CD4-positive, alpha-beta T cell treated with Interferon gamma for 1 hour (primary cell): ENCODE measurements at places on chromosomes 6 and 20.

GRCh38 chr20:16475225-16475624 is 98.0 kb downstream of the KIF16B start:
- no peak for DNase-seq

- DNase-seq: no peak
Measured at GRCh38 chr20:58871533-58872102, 19.1 kb downstream of the GNAS start.

DNA sequence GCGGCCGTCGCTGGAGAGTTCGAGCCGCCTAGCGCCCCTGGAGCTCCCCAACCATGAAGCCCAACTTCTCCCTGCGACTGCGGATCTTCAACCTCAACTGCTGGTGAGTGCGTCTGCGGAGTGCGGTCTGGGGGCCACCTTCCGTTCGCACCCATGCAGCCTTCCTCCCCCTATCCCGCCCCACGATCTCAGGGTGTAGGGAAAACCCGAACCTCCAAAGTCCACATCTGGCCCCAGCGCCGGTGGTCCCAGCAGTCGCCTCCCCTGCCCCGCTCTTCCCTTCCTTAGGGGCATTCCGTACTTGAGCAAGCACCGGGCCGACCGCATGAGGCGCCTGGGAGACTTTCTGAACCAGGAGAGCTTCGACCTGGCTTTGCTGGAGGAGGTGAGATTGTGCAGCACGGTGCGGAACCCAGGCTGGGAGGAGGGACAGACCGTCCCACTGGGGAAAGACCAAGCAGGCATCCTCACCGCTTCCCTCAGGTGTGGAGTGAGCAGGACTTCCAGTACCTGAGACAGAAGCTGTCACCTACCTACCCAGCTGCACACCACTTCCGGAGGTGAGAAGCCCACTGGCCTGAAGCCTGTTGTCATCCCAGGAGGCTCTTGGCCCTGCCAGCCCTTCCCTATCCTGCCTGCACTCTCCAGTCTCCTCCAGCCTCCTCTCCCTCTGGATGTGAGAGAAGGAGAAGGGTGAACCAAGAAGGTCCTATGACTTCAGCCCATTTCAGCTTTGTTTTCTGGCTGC is 719 bp downstream of the SMPD2 start:
- peak; percentile 52 for DNase-seq

DNA sequence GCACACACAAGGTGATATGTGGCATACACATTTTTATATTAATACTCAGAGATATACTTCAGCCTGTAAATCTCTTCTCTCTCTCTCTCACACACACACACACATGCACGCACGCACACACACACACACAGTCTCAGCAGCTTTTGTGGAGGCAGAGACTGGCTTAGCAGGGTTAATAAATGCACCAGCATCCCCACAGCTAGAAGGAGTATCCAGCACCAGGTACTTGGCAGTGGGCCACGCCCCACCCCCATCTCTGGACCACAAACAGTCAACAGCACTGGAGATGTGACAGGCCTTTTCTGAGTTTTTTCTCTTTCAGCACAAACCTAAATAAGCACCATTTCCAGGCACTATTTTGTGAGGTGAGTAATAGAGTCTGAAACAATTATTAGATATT is 47.3 kb upstream of the LRFN2 start:
- no peak for DNase-seq

- no peak for DNase-seq
Measured at GRCh38 chr6:95545226-95545625, 32.1 kb upstream of the MANEA start.

DNA sequence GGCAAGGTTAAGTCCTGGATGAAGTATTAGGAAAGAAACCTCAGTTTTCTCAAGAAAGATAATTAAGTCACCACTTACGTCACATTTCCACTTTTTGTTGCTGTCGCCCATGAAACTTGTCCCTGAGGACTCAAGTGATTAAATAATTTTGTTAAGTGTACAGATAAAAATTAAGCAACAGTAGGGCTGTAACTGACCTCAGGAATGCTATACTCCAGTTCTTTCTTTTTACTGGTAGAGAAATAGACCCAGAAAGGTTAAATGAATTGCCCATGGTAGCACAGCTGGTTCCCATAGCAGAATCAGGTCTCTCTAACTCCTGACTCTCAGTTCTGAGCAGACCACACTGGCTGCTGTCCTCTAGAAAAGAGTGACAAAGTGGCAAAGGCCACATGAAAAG is 54.5 kb downstream of the CLIC5 start:
- DNase-seq: no peak

- no peak for DNase-seq
Measured at GRCh38 chr6:112018619-112019416, 35.1 kb upstream of the CCN6 start.

- DNase-seq: no peak
Measured at GRCh38 chr6:128439627-128440026, 80.8 kb downstream of the PTPRK start.

GRCh38 chr20:57250607-57251343 is 15.7 kb downstream of the BMP7 start:
- DNase-seq: no peak

- no peak for DNase-seq
Measured at GRCh38 chr20:14896569-14896968, 559.2 kb upstream of the FLRT3 start.

GRCh38 chr6:106974336-106974998 is at the start of gene CD24:
Gene CD24, minus strand, starts transcription at chr6:106974729. Its CDS starts 83 bp downstream, at chr6:106974646.
- peak; percentile 64 for DNase-seq

DNA sequence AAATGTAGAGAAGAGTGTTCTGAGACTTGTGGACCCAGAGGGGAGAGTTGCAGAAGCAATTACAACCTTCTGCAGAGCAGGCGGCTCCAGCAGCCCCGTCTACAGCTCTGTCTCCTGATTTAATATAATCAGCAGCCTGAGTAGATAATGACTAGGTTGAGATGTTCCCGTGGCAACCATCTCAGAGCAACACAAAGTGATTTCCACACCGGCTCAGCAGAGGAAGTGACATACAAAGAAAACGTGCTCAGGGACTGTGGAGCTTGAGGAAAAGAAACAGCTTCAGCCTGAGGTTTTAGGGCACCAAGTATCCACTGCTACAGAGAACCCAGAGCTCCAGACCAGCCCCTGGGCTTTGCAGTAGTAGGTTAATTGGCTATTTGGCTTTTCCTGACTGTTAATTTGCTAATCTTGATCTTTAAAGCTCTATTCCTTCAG is 136.4 kb downstream of the MTFR2 start:
- peak; percentile 37 for DNase-seq

DNA sequence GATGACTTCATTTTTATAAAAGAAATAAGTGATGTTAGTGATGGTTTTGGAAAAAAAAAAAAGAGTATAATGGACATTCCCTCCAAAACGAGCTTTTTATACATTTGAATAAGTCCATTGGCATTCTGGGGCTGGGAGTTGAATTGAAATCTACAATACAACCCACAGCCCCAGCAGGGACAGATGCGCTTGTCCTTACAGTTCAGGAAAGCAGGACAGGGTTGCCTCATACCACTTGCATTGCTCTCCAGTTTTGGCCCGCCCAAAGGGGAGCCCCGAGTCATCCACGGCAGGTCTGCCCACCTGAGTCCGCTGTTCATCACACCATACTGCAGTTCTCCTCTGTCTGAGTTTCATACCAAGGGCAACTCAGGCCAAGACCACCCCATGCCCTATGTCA is 46.2 kb downstream of the VAPB start:
- DNase-seq: no peak

- DNase-seq: no peak
Measured at GRCh38 chr6:150075034-150075421, 6.1 kb upstream of the ULBP3 start.

GRCh38 chr6:39054577-39055142 is 6.1 kb downstream of the GLP1R start:
- no peak for DNase-seq

DNA sequence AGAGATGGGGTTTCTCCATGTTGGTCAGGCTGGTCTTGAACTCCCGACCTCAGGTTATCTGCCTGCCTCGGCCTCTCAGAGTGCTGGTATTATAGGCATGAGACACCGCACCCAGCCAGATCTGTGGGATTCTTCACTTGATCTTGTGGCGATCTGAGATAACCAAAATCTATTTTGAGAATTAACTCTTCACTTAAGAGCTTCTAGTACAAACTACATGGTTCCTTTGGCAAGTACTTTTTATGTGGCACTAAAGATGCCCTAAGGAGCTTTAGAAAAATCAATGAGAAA is 37.8 kb upstream of the TFB1M start:
- DNase-seq: no peak

- no peak for DNase-seq
Measured at GRCh38 chr20:51586005-51586440, 43.5 kb upstream of the NFATC2 start.

DNA sequence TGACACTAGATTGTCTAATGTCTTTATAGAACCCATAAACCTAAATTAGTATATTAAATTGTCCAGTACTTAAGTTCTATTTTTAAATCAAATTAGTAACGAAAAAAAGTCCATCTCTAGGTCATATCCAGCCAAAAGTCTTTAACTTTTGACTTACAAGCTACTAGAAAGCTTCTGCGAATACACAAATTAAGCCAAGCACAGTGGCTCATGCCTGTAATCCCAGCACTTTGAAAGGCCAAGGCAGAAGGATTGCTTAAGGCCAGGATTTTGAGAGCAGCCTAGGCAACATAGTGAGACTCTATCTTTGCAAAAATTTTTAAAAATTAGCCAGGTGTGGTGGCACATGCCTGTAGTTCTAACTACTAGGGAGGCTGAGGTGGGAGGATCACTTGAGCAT is 420.4 kb upstream of the PLCB4 start:
- DNase-seq: no peak

DNA sequence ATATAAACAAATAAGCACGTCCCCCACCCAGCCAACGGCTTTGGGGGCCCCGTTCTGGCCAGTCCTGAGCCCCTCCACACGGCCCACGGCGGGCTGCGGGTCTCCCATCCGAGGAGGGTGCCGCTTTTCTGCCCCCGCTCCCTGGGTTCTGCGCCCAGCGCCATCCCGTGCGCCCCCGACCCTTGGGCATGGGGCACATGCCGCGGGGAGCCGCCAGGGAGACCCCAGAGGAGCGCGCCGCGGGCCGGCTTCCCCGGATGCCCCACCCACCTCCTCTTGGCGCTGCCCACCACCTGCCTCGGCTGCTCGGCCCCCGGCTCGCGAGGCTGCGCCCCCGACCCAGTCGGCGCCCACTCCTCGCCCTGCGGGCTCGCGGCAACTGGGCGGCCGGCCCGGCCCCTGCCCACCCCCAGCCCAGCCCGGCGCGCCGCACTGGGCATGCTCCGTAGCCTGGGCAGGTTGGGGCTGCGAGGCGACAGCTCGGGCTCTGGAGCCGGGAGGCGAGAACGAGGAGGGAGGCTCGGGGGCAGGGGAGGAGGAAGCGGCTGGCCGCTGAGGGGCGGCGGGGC is 570 bp upstream of the PLCB4 start:
- DNase-seq: no peak

DNA sequence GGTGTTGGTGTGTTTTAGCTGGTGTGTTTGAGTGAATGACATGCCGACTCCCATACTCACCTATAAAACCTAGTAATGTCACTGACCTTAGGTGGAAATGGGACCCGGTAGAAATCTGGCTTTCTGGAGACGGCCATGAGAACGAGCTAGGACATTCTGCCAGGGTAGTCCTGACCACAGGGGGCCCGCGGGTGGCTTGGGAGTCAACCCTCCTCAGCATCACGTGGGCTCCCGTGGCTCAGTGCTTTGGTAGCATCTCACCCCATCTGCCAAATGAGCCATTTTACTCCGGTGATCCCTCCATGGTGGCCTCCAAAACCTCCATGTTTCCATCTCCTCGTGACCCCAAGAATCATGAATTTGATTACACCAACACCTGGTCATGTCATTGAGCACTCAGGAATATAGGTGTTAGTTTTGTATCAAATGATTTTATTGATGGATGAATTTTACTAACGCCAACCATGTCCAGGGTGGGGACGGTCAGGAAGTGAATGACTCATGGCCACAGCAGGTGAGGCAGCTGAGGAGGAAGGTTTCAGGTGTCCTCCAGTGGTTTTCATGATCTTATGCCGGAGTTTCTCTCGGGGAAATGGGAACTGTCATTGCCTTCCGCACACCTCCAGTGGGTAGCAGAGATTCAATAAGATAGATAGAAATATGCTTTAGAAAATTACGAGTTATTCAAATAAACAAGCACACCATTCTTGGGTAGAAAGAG is 195.0 kb downstream of the SYNDIG1 start:
- no peak for DNase-seq

- no peak for DNase-seq
Measured at GRCh38 chr6:128657181-128657580, 136.8 kb upstream of the PTPRK start.

GRCh38 chr20:36303020-36303595 is 3.0 kb upstream of the DLGAP4 start:
- no peak for DNase-seq

GRCh38 chr6:30151580-30151979 is 9.4 kb downstream of the TRIM10 start:
- no peak for DNase-seq

- no peak for DNase-seq
Measured at GRCh38 chr20:48604426-48604825, 223.4 kb downstream of the PREX1 start.

GRCh38 chr20:32761831-32762753 is at the start of gene DNMT3B:
Gene DNMT3B, plus strand, starts transcription at chr20:32762385. Its CDS starts 17,939 bp downstream, at chr20:32780324.
- peak; percentile 68 for DNase-seq

- DNase-seq: no peak
Measured at GRCh38 chr20:58417438-58417837, 28.4 kb downstream of the VAPB start.

DNA sequence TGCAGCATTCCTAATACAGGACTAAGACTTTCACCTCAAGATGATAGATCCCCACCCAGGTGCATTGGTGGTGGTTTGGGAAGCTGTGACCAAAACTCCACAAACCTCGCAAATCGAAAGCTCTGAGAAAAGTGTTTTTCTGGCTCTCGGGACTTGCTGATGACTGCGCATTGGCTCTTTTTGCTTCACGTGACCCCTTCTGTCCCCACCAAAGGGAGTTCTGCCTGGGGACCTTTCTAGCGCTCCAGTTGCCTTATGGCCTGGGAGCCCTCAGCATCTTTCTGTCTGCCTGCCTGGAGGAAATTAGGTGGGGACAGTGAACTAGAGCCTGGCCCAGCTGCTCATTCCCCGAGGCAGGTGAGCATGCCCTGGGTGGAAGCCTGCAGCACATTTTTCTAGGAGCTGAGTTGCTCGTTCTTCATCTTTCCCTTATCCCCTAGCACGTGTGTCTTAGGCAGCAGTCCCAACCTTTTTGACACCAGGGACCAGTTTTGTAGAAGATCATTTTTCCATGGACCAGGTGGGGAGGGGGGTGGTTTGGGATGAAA is 90.2 kb downstream of the TXNDC5 start:
- no peak for DNase-seq

DNA sequence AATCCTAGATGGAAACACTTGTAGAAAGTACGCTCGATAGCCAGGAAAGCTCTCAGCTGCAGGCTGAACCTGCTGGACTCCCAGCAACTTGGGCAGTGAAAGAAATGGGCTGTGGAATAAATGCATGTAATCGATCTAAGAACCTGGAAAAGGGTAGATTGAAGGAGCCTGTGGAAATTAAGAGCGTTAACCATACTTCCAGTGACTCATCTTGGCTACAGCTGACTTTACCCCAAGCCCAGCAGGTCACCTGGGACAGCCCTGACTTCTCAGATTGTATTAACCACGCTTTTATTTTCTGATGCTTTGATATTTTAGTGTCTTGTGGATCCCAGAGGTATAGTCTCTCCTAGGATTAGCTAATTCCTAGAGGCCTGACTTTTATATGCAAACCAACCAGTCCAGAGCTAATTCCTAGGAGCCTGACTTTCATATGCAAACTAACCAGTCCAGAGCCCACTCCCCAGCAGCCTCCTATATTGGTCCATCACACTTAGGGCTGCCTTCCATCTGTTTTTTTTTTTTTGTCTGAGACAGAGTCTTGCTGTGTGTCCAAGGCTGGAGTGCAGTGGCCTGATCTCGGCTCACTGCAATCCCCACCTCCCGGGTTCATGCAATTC is 86.3 kb downstream of the GMPR start:
- no peak for DNase-seq

GRCh38 chr6:352896-353470 is 38.6 kb upstream of the IRF4 start:
- no peak for DNase-seq
